ENCODE measurements at places on chromosomes 12 and 14. TPM values are rescaled to one million over a fixed set of nuclear protein-coding genes. Genes with fewer than 3 reads are reported as not detected.

Gene PIWIL1
- not detected for total RNA-seq

Gene IL26
- total RNA-seq: not detected

DNA sequence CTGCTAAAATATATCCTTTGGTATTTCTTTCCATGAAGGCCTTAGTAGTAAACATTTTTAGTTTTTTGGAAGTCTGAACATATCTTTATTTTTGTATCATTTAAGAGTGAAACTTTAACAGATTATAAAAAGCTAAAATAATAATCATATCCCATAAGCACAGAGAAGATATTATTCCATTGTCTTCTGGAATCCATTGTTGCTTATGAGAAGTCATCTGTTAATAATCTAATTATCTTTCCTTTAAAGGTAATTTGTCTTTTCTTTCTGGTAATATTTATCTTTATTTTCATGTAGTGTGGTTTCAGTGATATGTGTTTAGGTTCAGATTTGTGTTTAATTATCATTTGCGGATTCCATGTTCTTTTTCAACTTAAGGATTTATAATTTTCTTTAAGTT, 261.7 kb downstream of the MSRB3 start:
- DNase-seq: no peak

DNA sequence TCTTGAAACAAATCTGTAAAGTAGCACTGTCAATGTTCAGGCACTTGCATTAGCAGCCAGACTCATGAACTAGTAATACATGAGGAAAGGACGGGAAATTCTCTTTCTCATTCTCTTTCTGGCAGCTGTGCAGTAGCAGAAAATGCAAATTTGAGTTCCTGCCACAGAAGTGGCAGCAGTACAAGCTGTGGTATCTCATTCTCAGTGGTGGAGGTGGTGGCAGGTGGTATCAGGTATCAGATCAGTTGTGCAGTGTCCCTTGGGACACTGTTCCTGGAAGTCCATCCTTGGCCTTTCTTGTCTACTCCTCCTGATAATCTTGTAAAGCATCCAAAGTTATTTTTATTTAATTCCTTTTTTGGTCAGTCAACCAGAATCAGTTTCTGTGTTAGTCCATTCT, 103.0 kb downstream of the C12orf42 start:
- DNase-seq: no peak

- DNase-seq: no peak
Observed at GRCh38 chr12:83092129-83092528, 405.4 kb downstream of the TMTC2 start.

DNA sequence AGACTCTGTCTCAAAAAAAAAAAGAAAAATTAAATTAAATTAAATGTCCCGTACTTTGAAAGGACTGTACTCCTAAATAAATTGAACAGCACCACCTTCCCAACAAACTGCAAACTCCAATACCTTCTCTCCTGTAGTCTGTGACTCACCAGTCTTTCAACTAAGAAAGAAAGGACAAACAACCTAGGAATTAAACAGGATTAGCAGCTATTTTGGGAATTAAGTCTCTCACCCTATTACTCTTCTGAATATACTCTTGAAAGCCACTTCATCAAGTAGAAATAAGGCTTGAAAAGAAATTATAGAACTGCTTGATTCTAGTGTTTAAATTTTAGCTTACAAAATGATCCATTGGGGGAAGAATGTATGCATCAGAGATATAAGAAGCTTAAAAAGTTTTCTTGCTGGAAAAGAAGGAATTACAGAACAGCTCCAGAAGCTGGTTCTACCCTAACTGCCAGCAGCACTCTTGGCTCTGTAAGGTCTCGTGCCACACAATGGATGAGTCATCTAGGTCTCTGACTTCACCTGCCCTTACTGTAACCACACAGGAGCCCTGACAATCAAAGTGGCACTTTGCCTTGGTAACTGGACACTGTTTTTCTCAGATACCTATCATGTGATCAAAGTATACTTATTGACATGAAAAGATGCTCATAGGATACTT, 57.0 kb upstream of the CERS5 start:
- DNase-seq: no peak

Data from glomerular endothelial cell (primary cell).